SIG-M5 (cell line): ENCODE measurements at places on chromosomes 1 and 21.

DNA sequence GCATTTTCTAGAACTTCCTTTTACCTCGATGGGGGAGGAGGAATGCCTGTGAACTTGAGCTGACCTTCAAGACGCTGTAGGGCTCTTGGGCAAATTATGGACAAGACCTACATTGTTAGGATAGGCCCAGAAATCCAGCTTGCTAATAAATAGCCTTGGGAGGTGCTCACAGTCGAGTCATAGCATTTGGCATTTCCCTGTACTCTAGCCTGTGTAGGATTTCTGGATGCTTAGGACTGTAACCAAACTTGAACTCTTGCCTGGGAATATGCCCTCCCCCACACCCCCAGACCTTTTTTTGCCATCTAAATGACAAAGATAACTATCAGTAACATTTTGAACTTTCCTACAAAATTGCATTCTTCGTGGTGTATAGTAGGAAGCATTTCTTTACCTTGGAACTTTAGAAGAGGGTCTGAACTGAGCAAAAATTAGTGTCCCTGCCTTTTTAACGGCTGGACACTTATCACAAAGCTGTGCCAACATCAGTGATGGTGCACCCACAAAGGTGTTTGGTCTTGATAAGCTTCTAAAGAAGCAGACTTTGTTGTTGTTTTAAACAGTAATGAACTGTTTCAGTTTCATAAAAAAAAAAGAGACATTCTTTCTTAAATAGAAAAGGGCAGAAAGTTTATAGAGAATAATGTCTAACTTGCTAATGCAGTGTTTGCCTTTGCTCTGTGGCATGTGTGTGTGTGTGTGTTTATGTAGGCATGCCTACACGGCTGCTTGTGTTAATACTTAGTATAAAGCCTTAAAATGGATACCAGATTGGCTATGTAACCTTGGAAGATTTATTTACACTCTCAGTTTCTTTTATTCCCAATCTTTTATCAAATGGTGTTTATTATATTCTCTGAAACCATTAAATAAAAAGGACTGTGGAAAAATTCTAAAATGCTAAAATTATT lies 88.2 kb downstream of the NFIA start:
- no peak for DNase-seq

GRCh38 chr21:35503671-35504070 lies 454.6 kb upstream of the RUNX1 start:
- no peak for DNase-seq

DNA sequence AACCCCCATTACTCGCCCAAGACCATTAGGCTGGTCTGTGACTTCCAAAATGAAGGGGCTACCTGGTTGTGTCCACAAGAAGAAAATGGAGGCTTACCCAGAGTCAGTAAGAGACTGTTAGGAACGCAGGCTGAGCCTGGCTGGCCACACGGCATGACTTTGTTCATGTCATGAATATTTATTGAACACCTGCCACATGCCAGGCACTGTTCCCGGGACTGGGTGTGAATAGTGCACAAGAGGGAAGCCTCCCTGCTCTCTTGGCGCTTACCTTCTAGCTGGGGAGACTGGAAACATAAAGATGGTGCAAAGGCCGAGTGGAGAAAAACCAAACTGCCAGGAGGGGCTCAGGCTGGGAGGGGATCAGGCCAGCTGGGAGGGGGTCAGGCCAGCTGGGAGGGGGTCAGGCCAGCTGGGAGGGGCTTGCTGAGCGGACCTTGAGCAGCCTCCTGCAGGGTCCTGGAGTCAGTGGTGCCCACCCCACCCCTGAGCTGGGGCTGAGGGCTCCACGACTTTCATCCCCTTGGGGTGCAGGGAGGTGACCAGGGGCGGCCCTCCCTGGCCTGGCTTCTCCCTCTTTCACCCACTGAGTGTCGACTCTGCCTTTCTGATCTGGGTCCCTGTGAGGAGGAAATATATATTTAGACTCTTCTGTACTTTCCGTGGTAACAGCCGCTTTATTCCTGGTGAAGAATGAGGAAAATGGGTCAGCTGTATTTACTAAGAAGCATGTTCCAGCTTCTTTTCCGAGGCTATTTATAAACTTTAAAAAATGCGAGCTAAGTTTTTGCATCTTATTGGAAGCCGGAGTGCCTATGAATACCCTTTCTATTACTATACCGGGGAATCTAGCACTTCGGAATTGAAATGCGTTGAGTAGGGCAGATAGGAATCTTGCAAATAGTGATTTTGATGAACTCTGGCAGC lies 139.0 kb downstream of the CAMTA1 start:
- DNase-seq: no peak

DNA sequence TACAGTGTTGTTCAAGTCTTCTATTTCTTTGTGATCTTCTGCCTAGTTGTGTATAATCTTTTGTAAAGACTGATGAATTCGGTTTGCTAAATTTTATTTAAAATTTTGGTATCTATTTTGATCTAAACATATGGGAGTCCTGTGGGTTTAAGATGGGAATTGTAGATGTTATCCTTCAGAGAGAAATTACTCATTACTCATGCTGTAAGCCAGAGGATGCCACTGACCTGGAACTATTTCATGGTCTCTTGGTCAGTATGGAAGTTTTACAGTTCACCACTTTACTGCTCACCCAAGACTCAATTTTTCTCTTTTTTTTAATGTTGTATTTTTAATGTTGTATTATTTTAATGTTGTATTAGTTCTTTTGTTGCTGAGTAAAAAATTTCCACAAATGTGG lies 138.6 kb upstream of the B3GALT2 start:
- DNase-seq: no peak

- DNase-seq: no peak
Measured at GRCh38 chr1:39086386-39086785, 60.2 kb downstream of the NDUFS5 start.

DNA sequence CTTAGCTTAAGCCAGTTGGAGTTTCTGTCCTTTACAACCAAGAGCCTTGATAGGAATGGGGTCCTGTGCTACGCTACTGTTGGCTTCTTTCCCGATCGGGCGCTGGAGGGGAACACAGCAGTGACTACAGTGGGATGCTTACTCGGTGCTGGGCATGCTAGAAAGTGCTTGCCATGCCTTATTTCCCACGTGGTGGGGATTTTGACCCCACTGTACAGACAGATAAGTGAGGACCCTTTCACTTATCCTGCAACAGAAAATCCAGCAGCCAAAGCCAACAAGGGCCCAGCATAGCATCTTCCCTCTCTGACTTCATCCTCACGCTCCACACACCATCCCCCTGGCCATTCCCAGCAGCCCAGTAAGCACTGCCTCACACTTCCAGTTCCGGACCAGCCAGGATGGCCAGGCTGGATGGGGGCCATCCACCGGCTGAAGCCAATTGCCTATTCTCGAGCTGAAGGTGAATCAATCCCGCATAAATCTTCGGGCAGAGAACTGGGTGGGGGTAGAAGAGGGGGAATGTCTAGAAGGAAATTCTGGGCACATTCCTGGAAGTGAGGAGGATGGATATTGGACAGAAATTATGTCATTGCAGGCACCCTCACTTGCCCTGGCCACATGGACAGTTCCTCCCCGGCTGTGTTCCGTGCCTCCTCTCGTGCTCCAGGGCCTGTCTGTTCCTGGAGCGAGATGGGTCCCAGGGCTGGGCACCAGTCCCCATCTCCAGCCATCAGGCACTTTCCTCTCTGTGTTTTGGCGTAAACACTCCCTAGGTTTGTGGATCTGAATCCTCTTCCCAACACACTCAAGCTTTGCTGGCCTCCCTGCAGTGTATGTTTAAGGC lies 2.0 kb upstream of the ABCG1 start:
- no peak for DNase-seq

GRCh38 chr1:154869351-154870114 lies 548 bp downstream of the KCNN3 start:
- DNase-seq: no peak

DNA sequence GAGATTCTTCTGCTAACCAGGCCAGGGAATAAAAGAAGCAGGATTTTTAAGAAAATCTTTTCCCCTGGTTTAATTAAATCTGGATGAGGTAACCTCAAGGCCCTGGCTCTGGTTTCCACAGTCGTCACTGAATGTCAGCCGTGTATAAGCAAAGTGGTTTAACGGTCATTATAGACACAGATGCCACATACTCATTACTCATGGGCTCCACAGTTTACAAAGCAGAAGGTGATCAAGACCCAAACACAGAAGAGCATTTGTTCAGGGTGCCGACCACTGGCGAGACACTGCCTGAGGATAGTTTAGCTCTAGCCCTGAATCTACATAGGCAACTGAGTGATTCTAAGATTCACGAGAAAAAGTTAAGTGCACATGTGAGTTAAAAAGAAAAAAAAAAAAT lies 27.8 kb upstream of the RAP1GAP start:
- DNase-seq: no peak

DNA sequence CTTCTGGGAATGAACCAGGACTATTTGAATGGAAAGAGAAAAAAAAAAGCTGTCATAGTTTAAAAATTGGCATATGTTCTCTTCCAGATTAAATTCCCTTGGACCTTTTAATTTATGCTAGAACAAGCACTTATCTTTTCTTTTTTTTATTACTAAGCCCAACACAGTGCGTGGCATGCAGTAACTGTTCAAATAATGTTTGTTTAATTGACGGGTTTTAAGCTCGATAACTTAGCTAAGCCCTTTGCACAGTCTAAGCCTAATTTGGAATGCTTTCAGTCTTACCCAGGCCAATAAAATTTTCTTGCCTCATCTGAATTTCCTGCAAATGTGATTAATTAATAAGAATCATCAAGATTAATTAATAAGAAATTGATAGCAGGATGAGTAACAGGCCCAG lies 39.3 kb upstream of the EDEM3 start:
- DNase-seq: no peak

DNA sequence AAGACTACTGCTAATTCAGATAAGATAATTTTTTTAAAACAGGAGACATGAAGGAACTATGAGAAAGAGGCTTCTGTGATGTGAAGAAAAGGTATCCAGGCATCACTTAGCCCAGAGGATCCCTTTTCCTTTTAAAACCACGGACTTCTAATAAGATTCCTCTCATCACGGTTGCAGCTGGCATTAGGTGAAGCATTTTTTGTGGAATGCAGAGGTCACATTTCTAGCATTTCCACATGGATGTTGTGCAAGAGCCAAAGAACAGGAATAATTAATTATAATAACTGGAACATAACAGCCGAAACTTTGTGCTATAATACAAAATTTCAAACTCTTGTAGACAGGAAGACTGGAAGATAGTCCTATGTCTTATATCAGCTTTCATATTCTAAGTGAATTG lies 27.6 kb downstream of the CYP2J2 start:
- no peak for DNase-seq

- no peak for DNase-seq
Measured at GRCh38 chr1:84352298-84353106, 45.8 kb upstream of the DNASE2B start.

DNA sequence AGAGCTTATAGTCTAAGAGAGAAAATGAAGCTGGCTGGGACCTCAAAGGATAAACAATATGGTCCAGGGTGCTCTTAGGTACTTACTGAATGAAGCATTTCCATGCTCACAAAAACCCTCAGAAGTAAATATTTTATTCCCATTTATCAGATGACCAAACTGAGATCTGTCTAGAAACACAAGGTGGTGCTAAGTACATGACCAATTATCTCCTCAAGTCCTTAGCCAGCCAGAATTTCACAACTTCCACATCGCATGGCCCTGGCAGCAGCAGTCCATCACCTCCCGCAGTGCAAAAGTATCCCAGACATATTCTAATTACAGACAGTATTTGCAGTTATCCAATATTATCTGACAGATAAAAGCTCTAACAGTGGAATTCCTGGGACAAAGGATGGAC lies 321.7 kb upstream of the PROX1 start:
- DNase-seq: no peak
